ENCODE measurements at places on chromosomes 2 and 18.

DNA sequence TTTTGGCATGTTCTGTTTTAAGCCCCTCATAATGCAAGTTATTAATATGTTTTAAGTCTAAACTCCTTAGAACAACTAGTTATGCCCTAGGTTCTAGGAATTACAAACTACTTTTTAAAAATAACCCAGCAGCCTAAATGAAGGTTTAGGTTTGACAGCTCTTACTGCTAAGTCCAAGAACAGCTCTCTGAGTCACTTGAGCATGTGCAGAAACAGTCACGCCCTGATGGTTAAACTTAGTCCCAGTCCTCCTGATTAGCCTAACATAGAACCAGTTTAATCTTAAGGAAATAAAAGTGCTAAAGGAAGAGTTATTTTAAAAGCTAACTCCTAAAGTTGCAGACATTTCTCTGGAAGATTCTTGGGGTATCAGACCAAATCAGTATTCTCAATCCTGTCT, 72.5 kb downstream of the RMDN2 start:
- DNase-seq, result no peak

- DNase-seq, result no peak
Measured at GRCh38 chr2:38146907-38147307, 71.0 kb upstream of the CYP1B1 start.

GRCh38 chr18:70195014-70195614, 10.4 kb downstream of the RTTN start:
- no peak for DNase-seq

GRCh38 chr18:12288403-12288755, 19.7 kb upstream of the TUBB6 start:
- DNase-seq, result no peak

DNA sequence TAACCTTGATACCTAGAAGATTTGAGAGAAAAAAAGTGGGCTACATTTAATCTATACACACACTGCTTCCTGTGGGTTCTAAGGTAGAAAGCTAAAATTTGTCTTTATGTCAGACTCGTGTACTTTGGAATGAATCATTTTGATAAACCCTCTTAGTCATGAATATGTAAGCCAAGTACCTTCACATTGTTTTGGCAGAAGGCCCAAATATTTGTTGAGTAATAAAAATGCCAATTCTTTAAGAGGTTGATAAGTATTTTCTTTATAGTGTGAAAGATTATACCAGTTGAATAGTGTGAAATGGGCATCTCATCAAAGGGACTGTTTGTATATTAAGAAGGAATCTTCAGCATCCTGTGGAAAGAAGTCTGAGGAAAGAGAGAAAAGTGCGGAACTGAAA, 1464.7 kb upstream of the ZEB2 start:
- no peak for DNase-seq

GRCh38 chr2:240632306-240632721, 7.0 kb downstream of the GPR35 start:
- no peak for DNase-seq

GRCh38 chr2:238879621-238880377, 31.9 kb downstream of the TWIST2 start:
- DNase-seq, result no peak

- DNase-seq, result no peak
Measured at GRCh38 chr18:35573531-35573930, 8.0 kb upstream of the GALNT1 start.

All from Ammon's horn (tissue), 1 donor.